ENCODE measurements at places on chromosomes 7 and 10. TPM values are rescaled to one million over a fixed set of nuclear protein-coding genes. Genes with fewer than 3 reads are reported as not detected.

DNA sequence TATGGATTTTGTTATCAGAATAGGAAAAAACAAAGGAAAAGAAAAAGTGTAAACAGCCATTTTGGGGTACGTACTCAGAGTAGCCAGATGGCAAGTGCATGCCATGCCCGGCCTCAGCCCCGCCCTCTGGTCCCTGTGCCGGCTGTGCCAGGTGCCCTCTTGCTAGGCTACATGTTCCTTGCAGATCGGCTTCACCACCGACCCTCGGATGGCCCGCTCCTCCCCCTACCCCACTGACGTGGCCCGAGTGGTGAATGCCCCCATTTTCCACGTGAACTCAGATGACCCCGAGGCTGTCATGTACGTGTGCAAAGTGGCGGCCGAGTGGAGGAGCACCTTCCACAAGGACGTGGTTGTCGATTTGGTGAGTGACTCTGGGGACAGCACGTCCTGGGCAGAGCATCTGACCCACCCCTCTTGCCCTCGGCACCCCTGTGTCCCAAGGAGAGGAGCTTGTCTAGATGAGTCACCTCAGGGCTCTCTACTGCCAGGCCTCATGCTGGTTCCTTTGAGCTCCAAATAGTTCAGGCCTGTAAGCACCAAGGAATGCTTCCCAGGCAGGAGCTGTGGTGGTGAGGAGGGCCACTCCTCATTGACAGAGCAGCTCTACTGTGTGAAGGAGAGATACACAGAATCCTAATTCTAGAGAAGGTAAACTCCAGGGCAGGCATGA lies 54.9 kb upstream of the ZMIZ2 start:
- DNase-seq: no peak
- H3K4me1 ChIP-seq: no peaks in the 10 kb centered on the region
- H3K36me3 ChIP-seq: peaks cover 52% of the 10 kb centered on the region
- H3K27ac ChIP-seq: no peak overlapping the region

The ASB4 gene
- total RNA-seq: 0.07 TPM

GRCh38 chr10:97278491-97278989 lies 13.9 kb downstream of the ARHGAP19 start:
- DNase-seq: no peak
- H3K4me3 ChIP-seq: no peak overlapping the region
- no peaks in the 10 kb centered on the region for H3K27me3 ChIP-seq
- H3K36me3 ChIP-seq: no peaks in the 10 kb centered on the region

The HSPA12A gene
- 5.2 TPM for total RNA-seq

All from WTC11 (cell line).